ENCODE measurements at places on chromosomes 6 and 20.

GRCh38 chr6:111215131-111215530, 127.8 kb downstream of the SLC16A10 start:
- DNase-seq = no peak

GRCh38 chr6:35213824-35214756, at the start of gene SCUBE3:
TSS of gene SCUBE3 (plus strand) at chr6:35213956. CDS start at chr6:35214419, 463 bp downstream.
- peak; percentile 55 for DNase-seq

GRCh38 chr6:138336221-138336620, 41.5 kb upstream of the SMIM28 start:
- no peak for DNase-seq

DNA sequence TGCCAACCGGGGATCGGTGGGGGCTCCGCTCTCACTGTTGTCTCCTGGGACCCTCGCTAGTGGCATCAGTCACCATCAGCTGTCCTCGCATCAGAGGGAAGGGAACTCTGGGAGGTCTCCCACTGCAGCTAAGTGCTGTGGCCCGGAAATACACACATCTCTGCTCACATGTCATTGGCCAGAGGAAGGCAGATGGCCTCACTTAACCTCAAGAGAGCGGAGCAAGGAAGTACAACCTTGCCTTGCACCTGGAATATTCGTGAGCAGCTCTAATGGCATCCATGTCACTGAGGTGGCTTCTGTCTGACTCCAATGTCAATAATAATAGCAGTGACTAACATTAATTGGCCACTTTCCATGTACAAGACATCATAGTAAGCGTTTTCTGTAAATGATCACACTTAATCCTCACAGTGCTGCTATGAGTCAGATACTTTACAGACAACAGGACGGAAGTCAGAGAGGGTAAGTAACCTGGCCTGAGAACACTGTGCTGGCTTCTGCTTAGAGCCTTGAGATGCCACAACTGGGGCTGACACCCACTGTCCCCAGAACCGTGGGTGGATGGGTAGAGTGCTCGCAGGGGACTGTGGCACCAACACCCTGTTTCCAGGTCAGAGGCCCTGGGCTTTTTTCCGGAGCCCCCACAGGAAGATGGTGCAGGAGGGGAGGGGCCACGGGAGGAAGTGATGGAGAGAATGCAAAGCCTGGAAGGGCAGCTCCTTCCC, 6.0 kb downstream of the LHFPL5 start:
- DNase-seq = no peak

DNA sequence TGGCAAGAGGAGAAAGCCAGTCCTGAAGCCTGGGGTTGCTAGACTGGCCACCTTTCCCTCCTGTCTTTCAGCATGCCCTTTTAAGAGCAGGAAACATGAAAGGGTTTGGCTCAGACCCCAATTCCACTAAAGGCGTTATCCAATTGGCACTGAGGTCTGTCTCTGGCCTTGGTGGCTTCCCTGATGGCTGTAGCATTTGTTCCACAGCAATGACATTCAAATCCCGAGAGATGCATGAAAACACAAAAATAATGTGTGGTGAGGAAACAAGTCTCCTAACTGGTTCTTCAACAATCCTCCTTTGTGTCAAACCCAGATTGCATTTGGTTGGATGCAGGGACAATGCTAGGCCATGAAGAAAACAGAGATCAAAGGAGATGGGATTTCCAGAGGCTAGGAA, 56.5 kb upstream of the ADTRP start:
- DNase-seq = no peak

GRCh38 chr6:68572975-68573374, 62.1 kb upstream of the ADGRB3 start:
- DNase-seq = no peak

DNA sequence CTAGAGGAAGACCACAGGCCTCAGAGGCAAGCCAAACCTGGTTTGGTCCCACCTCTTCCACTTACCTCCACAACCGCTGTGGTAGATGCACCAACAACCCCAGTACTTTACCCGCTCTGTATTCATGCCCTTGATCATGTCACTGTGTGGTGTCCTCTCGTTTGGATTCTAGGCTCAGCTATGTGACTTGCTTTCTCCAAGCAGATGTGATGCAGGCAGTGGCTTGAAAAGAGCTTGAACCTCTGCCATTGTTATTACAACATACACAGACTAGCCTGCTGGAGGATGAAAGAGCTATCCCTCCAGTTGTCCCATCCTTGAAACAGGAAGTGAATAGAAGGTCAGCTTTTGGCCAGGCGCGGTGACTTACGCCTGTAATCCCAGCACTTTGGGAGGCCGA, 147.7 kb downstream of the ZNF217 start:
- DNase-seq = no peak

- no peak for DNase-seq
Measured at GRCh38 chr6:111471958-111472357, 11.1 kb downstream of the REV3L start.

DNA sequence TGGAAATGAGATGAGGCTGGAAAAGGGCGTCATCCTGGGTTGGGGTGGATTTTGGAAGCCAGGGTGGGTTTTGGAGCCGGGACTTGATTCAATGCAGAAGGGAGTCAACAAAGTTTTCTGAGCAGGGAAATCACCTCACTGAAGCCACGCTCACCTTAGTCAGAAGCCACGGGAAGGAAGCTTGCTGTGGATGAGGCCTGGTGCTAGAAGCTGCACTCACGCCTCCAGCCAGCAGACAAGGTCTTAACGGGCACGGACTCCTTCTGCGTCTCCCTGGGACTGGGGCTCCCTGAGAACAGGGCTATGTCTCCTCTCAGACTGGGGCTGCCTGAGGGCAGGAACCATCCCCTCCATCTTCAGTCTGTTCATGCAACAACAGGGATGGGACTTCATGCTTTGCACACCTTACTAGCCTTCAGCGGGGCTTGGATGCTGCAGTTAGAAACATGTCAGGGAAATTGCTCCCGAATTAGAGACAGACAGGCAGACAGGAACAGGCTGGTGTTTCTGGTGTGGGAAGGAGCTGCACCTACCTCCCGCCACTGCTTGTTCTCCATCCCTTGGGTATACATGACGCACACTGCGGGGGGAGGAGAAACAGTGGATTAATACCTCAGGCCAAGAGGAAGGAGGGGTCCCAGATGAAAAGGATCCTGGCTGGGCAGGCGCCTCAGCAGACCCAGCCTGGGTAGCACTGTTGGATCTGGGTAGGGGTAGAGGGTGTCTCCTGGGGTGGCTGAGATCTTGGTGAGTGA, 17.5 kb downstream of the CPNE5 start:
- DNase-seq = no peak

GRCh38 chr20:3714092-3714491, 1.7 kb upstream of the SIGLEC1 start:
- no peak for DNase-seq

DNA sequence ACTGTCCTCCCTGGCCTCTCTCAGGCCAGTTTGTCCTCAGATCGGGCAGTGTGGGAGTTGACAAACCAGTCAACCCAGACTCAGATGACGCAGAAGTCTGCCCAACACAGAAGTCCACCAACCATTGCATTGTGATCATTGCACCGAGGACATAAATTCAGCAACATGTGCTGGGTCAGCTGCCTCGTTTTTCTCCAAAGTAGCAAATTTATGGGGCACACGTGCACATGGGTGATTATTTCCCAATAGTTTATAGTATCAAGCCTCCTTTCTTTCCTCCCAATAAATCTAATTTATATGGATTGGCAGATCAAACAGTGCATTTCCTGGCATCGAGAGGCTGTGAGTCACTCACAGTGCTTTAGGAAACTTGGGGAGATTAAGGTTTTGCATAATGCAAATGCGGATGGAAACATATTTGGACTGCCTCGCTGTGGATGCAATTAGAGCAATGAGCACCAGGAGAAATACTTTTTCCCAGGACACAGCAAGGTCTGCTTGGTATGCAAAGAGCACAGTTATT, 413.7 kb upstream of the SULF2 start:
- DNase-seq = no peak

DNA sequence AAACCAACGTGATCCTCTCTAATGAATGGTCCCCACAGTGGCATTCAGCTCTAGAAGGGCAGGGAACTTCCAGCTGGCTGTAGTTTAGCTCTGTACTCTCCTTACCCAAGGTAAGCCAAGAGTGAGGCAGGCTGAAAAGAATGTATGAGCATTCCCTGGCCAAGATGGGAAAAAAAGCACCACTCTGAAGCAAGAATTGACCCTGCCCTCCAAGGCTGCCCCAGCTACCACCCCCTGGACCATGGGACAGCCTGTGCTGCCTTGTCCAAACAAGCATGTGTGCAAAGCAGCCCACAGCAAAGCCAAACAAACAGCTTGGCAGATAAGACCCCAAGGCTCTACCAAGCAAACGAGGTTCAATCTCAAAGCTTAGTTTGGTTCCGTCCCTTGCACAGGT, 73.9 kb downstream of the GFOD1 start:
- no peak for DNase-seq

DNA sequence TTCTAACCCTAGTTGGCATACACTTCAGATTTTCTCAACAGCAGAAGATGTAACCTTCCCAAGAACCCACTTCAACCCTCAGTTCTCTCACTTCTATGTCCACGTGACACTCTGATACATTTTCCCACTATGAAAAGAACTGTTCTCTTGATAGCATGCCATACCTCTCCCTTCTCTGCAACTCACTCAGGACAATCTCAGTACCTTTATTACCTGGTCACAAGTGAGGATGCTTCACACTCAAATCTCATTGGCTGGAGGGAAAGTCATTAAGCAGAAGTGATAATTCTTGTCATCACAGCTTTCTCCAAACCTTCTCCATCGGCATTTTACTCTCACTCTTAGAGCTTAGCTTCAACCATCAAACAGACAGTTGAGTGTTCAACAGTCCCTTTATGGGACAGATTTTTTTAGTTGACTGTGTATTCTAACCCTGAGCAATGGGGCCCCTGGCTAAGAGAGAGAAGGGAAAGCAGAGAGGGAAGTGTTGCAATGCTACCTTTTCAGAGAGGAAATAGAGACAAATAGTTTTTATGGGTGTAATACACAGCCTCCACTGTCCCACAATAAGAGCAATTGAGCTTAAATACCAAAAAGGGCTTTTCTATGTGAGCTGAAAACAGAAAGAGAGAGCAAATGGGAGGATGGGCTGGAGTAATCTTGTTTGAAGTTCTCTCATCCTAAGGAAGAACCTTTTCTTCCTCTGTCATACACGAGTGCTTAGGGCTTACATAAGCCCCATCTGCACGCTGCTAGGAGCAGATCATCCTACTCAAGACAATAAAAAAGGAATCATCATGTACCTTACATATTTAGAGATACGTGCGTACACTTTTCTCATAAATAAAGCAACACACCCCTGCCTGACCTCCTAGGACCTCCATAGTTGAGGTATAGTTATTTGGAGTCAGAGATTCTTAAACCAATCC, 16.0 kb downstream of the HLA-DPA1 start:
- no peak for DNase-seq

GRCh38 chr20:3797226-3797545, 1.1 kb downstream of the CDC25B start:
- no peak for DNase-seq

DNA sequence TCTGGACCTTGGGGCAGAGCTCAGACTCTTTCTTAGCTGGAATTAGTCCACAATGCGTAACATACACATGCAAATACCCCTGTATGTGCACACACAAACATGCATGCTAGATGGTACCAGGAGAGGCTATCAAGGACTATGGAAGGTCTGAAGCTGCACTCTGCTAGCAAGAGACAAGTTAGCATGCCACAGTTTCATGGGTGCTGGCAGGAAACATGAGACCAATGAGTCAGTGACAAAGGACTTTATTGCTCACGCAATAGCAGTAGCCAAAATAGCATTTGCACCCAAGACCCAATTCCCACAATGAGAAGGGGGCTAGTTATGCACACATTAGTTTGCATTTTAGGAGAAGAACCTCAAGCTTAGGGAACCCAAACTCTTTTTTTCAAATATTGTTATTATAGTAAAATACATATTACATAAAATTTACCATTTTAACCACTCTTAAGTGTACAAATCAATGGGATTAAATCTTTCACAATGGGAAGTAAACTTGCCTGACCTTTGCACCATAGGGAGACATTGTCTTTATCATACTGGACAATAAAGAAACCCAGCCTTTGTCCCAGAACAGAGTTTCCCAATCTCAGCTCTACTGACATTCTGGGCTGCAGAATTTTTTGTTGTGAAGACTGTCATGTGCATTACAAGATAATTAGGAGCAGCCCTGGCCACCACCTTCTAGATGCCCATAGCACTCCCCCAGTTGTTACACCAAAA, 69.1 kb downstream of the NRSN1 start:
- DNase-seq = no peak

DNA sequence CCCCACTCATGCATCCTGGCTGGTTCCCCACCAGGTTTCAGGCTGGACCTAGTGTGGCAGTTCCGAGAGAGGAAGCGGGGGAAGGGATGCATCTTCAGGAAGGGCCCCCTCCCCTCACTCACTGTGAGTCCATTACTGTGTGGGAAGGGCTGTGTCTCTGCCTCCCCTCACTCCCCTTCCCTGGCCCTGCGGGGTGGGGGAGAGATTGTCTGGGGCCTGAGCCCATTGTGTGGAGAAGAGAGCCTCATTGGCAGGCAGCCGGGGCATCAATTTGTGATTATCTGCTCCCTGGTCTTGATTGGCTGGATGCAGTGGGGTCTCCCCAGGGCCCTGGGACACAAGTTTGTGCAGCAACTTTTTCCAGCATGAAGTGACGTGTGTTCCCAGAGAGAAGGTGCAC, 4.1 kb upstream of the MYT1 start:
- no peak for DNase-seq

- no peak for DNase-seq
Measured at GRCh38 chr6:55101157-55101556, 73.2 kb upstream of the HCRTR2 start.

DNA sequence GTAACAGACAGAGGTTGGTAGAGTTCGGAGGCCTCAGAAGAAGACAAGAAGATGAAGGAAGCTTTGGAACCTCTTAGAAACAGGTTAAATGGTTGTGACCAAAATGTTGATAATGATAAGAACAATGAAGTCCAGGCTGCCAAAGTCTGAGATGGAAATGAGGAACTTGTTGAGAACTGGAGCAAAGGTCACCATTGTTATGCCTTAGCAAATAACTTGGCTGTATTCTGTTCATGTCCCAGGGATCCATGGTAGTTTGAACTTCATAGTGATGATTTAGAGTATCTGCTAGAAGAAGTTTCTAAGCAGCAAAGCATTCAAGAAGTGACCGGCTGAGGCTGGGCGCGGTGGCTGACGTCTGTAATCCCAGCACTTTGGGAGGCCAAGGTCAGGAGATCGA, 11.1 kb upstream of the LSM14B start:
- DNase-seq = no peak

DNA sequence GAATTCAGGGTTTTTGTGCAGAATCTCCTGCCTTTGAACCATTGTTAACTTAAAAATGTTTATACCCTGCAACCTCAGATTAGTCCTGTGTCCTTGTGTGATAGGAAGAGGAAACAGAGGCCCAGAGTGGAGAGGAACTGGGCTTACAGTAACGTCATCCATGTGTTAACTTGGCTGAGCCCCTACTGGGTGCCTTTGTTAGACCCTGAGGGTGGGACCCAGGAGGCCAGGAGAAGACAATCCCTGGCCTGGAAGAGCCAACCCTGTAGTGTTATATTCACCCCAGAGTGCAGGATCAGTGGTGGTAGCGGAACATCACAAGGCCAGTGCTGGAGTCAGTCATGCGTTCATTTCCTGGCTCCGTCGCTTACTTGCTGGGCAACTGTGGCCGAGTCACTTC, 10.6 kb downstream of the MYLK2 start:
- no peak for DNase-seq

- DNase-seq = no peak
Measured at GRCh38 chr6:67916399-67916798, 718.7 kb upstream of the ADGRB3 start.

- DNase-seq = no peak
Measured at GRCh38 chr6:141866731-141867497, 265.8 kb upstream of the GJE1 start.

GRCh38 chr6:93139408-93140081, 279.8 kb downstream of the EPHA7 start:
- no peak for DNase-seq

GRCh38 chr6:56356426-56356825, 109.0 kb upstream of the COL21A1 start:
- DNase-seq = no peak

Data from GM12892 (cell line).